GDM1 (cell line): ENCODE measurements at places on chromosomes 11 and 22.

DNA sequence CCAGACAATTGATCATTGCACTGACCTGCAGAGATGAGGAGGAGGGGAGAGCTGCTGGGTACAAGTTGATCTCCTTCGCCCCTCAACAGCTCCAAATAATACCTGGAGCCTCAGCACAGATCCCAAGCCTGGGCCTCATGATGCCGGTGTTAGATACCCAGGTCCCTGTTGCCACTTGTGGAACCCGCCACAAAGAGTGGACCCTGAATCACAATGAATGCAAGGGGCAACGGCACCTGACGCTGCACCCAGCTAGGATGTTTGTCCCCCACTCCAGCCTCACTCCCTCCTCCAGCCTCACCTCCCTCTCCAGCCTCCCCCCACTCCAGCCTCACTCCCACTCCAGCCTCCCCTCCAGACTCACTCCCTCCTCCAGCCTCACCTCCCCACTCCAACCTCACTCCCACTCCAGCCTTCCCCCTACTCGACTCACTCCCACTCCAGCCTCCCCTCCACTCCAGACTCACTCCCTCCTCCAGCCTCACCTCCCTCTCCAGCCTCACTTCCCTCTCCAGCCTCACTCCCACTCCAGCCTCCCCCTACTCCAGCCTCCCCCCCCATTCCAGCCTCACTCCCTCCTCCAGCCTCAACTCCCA, 879.0 kb downstream of the BRD1 start:
- no peak for DNase-seq

DNA sequence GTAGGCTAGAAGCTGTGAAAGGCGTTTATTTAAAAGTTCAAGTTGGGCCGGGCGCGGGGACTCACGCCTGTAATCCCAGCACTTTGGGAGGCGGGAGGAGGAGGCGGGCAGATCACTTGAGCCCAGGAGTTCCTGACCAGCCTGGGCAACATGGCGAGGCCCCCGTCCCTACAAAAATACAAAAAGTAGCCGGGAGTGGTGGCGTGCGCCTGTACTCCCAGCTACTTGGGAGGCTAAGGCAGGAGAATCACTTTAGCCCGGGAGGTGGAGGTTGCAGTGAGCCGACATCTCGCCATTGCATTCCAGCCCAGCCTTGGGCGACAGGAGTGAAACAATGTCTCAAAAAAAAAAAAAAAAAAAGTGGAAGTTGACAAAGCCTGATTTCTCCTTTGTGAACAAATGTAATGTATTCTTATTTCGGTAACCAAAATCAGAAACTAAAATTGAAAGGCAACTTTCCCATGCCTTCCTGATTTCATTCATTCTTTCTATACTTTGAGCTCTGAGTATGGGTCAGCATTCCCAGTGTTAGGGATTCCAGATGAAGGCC, 825 bp downstream of the PTPMT1 start:
- no peak for DNase-seq

DNA sequence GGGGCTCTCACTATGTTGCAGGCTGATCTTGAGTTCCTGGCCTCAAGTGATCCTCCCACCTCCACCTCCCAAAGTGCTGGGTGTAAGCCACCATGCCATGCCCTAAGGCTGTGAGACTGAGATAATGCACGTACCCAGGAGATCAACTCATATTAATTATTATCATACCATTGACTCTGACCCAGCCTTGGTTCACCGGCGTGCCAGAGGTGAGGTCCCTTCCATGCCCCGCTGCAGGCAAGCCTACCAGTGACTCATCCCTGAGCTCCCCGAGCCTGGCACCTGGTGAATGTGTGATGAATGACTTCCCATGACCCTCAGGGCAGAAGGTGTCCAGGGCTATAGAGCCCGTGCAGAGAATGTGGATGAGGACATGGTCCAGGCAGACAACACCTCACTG, 12.1 kb downstream of the GAL3ST1 start:
- DNase-seq = no peak

DNA sequence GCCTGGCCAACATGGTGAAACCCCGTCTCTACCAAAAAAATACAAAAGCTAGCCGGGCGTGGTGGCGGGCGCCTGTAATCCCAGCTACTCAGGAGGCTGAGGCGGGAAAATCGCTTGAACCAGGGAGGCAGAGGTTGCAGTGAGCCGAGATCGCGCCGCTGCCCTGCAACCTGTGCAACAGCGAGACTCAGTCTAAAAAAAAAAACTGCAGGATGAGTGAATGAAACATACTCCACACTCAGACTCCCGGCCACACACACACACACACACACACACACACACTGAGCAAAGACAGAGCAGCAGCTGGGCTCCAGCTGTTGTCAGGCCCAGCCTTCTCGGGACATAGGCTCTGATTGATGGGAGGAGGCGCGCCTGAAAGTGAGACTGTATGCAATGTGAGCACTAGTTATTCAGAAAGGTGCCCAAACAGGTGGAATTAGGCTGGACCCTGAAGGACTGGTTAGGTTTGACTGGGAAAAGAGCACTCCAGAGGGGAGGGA, 1.5 kb upstream of the PLEKHA7 start:
- no peak for DNase-seq

GRCh38 chr11:107562647-107563208, 2.8 kb downstream of the ALKBH8 start:
- no peak for DNase-seq

DNA sequence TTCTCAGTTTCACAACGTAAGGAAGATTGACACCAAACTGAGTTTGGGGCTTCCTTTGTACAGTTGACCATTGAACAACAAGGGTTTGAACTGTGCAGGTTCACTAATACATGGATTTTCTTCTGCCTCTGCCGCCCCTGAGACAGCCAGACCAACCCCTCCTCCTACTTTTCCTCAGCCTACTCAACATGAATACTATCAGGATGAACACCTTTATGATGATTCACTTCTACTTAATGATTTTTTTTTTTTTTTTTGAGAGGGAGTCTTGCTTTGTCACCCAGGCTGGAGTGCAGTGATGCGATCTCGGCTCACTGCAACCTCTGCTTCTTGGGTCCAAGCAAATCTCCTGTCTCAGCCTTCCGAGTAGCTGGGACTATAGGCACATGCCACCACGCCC, 14.6 kb downstream of the RBM4 start:
- DNase-seq = no peak

DNA sequence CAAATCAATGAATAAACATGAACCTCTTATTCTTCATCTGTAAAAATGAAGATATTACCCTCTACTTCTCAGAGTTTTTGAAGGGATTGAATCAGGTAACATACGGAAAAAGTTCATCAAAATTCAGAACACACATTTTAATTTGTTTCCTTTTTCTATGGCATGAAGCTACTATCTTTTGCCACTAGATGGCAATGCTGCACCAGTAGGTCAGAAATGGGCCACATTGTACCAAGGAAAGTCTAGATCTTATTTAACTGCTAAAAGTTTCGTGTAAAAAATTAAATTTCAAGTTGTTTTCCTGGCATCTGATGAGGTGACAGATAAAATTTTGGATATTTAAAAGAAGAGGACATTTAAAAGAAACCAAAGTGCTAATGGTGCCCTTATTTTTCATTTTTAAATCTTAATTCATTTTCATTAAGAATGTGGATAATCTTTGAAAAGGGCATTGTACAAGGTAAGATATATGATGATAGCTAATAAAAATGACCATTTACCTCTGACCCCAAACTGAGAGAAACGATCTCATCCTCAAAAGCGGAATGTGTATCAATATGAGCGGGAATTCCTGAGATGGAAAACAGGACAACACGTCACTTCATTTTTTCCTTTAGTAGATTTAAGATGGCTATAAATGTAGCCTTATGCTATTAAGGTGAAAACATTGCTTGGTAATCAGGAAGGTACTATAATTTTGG, 16.1 kb downstream of the ALKBH8 start:
- no peak for DNase-seq

GRCh38 chr11:2390725-2391151, 9.8 kb upstream of the TSSC4 start:
- DNase-seq = no peak

- no peak for DNase-seq
Measured at GRCh38 chr11:116049383-116049782, 545.2 kb upstream of the CADM1 start.

GRCh38 chr11:45906096-45906682, 882 bp downstream of the FREY1 start:
- no peak for DNase-seq

GRCh38 chr22:50150161-50151129, 20.1 kb upstream of the PANX2 start:
- DNase-seq = no peak

DNA sequence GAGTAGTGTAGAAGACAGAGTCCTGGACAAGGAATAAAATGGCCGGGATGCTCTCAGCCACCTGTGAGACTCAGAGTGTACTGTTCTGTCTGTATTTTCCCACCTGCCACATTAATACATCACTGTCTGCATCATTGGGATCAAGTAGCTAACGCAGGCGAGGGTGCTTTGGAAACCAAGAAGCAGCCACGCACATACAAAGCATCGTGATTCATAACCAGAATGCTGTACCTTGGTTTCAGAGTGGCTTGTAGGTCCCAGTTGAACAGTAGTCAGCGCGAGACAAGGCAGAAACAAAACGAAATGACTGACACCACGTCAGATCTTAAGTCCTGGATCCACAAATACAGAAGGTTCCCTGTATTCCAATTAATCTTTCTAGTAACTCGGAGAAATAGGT, 198.3 kb downstream of the GRIK4 start:
- DNase-seq = no peak

DNA sequence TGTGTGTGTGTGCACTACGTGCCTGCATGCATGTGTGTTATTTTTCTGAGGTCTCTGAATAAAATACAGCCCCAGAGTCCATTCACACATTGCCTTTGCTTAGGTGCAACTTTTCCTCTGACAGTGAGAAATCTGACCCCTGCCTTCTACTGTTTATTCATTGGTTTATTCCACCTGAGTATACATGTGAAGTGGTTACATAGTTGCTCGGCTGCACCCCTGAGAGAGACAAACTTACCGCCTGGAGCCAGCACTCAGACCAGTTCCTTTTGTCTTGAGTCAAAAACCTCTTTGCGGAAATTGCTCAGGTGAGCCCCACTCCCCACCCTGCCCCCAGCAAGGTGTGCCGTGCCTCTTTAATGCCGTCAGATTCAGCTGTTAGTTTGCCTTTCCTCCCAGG, 363.6 kb downstream of the BRD1 start:
- DNase-seq = no peak

DNA sequence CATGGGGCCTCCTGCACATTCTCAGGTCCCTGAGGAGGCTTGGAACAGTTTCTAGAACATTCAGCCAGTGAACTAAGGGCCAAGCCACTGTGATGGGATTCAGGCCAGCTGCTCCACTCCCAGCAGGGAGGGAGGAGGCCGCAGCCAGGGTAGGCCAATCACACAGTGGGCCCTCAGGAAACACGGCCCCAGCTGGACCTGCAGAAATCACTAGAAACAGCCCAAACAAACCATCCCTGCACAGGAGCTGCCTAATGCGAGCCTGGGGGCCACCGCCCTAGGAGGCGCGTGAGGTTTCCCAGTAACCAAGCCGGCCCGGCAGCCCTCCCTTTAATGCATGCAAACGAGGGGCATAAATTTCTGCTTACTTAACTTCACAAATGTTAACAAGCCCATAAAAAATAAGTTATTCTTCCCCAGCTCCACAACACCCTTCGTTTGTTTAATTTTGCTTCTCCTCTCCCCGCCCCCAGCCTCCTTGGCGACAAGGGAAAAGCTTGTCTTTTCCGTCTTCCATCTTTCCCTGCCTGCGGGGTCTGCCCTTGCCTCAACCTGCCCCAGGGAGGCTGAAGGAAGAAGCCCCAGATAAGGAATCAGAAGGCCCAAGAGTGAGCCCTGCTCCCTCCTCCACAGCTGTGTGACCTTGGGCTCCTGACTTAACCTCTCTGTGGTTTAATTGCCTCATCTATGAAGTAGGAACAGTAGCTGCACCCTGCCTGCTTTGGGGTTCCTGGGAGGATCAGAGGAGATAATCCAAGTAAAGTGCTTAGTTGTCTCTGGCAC, 25.7 kb downstream of the ELFN2 start:
- no peak for DNase-seq

- no peak for DNase-seq
Measured at GRCh38 chr11:50182486-50182885, 149.8 kb downstream of the OR4C45 start.

DNA sequence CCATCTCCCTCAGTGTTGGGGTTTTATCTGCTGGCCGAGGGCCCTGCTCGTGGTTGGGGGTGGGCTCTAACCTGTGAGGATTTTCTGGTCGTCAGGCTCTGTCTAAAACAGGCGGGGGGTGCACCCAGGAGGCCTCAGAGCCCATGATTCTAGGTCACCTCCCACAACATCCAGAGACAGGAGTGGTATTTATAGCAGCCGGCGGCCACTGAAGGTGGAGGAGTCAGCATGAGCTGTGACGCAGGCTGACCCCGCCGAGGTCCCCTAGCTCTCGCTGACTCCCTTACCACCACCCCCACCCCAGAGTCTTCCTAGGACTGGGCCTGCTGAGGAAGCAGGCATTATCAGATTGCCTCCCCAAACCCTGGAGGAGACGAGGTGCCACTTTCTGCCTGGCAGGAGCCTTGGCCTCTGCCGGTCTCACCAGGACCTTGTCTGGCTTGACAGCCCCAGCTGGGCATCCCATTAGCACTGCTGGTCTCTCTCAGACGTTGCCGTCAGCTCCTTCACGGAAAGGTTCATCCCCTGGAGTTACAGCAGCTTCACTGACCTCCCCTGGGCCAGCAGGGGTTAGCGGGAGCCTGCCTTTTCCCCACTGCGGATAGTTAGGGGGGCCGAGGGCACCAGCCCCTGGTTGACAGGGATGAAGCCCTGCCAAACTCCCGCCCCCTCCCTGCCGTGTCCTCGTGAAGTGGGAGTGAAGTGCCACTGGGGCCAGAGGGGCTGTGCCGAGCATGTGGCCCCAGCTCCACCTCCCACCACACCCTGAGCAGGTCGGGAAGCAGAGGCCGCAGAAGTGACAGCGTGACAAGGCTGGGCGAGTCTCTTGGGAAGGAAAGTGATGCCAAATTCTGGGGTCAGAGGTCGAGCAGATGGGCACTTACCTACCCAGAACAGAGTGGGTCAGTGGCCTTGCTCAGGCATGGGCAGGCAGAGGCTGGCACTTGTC, 26.5 kb downstream of the DAGLA start:
- DNase-seq = no peak

GRCh38 chr11:74780248-74781005, 31.8 kb downstream of the RNF169 start:
- DNase-seq = no peak

DNA sequence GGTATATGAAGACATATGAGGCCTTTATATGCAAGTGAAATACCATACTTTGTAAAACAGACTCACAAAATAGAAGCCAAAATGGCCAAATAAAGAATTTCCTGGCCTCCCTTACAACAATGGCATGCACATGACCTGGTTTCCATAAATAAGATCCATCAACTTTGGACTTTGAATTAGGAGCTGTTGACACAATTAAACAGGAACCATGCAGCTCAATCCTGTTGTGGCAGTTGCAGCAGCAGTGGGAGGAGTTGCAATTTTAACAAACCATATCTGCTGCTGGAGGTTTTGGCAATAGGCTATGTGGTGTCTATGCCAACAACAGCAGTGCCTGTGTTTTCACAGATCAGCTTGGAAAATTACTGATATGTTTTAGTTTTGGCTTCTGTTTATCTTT, 818.6 kb downstream of the FAM181B start:
- DNase-seq = no peak

DNA sequence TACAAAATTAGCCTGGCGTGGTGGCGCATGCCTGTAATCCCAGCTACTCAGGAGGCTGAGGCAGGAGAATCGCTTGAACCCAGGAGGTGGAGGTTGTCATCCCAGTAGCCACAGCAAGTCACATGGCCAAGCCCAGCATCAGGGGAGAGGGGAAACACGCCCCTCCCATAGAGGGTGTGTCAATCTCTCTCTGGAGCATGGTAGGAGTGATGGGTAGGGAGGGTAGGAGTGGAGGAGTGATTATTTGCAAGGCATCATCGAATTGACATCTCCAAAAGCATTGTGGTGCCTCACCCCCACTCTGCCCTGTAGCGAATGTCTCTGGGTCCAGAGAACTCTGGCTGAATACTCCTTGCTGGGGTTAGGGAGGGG, 6.1 kb upstream of the SSTR3 start:
- DNase-seq = no peak
